ENCODE measurements at places on chromosomes 12 and 14.

- DNase-seq, result no peak
These were observed 296.1 kb upstream of the SYT1 start for GRCh38 chr12:78568321-78569020.

DNA sequence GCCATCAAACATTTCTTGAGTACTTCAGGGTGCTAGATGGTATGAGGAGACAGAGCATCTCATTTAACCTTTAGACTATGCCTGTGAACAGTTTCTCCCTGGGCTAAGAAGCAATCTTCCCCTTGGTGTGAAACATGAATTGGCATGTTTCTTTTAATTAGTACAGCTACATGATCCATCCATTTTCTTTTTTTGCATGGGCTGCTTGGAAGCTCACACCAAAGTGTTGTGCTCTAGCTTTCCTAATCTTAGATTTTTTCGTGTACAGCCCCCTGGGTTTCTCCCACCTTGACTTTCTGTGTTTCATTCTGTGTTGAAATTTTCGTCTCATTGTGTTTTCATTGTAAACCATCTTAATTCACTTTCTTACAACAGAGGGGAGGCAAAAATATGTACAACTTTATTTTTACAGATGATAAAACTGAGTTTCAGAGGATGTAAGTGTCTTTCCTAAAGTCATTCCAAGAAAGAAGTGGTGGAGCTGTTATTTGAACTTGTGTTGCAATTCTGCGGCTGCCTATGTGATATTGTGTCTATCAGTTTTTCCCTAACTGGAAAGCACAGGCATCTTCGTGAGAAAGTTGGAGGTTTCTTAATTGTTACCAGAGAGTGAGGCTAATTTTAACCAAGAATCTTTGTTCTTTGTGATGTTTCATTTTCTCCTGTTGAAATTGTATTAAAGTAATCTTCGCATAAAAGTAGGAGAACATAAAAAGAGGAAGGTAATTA lies 64.5 kb downstream of the DAAM1 start:
- DNase-seq, result no peak

- DNase-seq, result no peak
These were observed 277.4 kb downstream of the DAD1 start for GRCh38 chr14:22311636-22312035.

DNA sequence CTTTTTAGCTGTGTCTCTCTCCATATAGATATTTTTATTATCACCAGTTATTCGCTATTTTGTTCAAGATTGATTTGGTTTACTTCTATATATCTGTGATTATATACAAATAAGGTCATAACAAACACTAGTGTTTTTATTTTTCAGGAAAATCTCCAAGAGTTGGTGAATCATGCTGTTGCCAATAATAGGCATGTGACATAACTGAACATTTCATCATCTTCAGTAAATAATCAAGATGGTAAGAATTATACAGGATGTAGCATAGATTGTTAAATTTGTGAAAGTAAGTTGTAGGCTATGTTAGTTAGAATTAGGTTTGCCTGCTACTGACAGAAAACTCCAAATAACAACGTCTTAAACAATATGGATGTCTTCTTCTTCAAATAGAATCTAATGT lies 240.9 kb upstream of the PDE3A start:
- DNase-seq, result no peak

DNA sequence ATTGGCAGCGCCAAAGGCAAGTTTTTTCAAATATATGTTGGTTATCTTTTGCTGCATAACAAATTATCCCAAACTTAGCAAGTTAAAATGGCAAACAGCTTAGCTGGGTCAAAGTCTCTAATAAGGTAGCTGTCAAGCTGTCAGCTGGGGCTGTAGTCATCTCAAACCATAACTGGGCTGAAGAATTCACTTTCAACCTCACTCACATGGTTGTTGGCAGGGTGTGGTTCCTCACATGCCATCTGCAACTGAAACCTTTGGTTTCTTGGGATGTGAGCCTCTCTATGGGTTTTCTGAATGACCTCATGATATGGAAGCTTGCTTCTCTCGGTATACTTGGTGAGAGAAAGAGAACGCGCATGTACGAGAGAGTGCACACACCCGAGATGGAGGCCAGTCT lies 125.4 kb downstream of the LRIG3 start:
- DNase-seq, result no peak

- DNase-seq, result no peak
These were observed 84.1 kb downstream of the TTC7B start for GRCh38 chr14:90732139-90732538.

- no peak for DNase-seq
These were observed 33.6 kb upstream of the COX6A1 start for GRCh38 chr12:120404271-120404670.

DNA sequence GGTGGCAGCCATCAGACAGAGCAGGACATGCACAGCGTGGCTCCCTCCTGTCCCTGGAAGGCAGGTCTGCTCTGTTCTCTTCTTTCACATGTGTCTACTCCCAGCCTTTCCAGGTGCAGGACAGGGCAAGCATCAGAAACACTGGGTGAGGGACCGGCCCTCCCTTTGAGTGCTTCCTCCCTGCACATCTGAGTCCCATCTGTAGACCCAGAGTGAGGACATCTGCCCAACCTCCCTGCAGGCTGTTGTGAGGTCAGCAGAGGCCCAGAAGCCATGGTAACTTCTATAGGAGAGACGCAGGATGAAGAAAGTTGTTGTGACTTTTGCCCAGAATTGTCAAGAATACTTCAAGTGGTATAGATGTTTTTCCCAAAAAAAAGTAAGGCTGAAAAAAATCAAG lies 282.7 kb downstream of the CACNA1C start:
- DNase-seq, result no peak

- DNase-seq, result no peak
These were observed 1.5 kb upstream of the EFS start for GRCh38 chr14:23366426-23366921.

DNA sequence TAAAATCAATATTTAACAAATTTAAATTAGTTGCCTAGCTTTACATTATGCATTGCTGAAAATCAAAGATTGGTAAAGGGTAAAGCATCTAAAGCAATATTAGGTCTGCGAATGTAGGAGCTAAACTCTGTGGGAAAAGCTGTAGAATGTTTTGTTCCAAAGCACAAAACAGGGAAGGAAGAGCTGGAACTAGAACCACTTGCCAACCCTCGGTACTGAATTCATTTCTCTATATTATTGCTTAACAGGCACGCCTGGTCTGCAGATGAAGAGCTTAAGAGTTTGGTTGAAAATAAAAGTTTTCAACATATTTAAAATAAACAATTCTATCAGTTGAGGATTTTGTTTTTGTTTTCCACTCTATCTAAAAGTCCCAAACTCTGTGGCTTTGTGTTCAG lies 1252.8 kb upstream of the SEL1L start:
- no peak for DNase-seq

DNA sequence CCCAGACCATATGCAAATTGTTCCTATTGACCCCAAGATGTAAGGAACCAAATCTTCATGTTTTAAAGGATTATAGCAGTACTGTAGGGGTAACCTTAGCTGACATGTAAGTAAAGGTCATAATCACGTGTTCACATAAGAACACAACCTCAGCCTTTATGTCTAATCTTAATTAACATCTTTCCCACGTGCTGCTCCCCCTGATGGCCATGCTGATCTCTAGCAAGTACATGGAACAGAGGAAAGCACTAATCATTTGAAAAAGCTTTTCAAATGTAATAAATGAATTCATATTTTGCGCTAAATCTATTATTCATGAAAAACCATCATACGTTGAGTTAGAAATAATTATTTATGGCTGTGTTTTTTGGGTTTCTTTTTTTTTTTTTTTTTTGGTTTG lies 30.5 kb upstream of the ITPR2 start:
- DNase-seq, result no peak

- no peak for DNase-seq
These were observed 10.4 kb upstream of the OSBPL8 start for GRCh38 chr12:76569685-76570604.

- DNase-seq, result no peak
These were observed 18.0 kb upstream of the MYO1H start for GRCh38 chr12:109329686-109330085.

GRCh38 chr12:102596031-102596430 lies 115.7 kb upstream of the IGF1 start:
- no peak for DNase-seq

DNA sequence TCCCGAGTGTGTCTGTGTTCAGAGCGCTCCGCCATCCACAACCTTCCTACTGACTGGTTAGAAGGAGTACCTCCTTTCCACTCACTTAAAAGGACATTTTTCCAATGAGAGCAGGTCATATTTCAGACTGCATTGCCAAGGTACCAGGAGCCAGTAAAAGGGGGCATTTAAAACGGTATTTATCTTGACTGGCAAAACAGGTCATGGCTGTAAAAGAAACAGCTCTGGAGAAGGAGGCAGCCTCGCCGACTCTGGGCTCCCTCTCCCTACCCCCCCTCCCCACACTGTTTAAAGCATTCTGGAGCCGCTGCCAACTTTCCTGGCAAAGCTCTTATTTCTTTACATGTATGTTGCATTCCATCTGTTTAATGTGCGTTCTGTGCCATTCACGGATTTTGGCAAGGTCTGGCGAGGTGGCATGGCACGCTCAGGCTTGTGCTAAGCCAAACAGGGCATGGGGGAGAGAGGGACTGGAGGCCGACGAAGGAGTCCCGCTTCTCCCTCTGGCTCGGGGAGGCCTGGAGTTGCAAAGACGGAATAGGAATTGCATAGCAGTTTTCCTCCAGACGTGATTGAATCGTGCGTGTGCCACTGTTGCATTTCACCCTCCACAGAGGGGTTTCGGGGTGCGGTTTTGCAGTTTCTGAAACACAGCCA lies 41.2 kb upstream of the MED13L start:
- no peak for DNase-seq

GRCh38 chr14:101039031-101039754 lies 135.7 kb upstream of the RTL1 start:
- DNase-seq, result no peak

GRCh38 chr12:42704810-42705401 lies 115.4 kb upstream of the PRICKLE1 start:
- no peak for DNase-seq

DNA sequence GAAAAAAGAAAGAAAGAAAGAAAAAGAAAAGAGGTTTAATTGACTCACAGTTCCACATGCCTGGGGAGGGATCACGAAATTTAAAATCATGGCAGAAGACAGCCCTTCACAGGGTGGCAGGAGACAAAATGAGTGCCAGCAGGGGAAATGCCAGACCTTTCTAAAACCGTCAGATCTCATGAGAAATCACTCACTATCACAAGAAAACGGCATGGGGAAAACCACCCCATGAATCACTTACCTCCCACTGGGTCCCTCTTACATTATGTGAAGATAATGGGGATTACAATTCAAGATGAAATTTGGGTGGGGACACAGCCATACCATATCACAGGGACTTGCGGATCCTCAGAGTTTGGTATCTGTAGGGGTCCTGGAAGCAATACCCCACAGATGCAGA lies 16.3 kb upstream of the EGLN3 start:
- DNase-seq, result no peak

DNA sequence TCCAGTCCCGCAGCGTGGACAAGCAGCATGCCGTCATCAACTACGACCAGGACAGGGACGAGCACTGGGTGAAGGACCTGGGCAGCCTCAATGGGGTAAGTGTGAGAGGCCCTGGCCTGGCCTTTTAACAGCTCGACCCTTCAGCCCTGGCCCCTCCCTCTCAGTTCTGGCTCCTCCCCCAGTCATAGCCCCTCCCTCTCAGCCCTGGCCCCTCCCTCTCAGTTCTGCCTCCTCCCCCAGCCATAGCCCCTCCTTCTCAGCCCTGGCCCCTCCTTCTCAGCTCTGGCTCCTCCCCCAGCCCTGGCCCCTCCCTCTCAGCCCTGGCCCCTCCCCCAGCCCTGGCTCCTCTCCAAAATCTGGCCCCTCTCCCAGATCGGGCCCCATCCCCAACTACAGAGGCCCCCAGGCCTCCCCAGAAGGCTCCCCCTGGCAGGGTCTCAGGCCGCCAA lies 11.2 kb downstream of the CEP170B start:
- DNase-seq, result no peak

- DNase-seq, result no peak
These were observed 46.8 kb downstream of the PRKCH start for GRCh38 chr14:61368114-61368710.

DNA sequence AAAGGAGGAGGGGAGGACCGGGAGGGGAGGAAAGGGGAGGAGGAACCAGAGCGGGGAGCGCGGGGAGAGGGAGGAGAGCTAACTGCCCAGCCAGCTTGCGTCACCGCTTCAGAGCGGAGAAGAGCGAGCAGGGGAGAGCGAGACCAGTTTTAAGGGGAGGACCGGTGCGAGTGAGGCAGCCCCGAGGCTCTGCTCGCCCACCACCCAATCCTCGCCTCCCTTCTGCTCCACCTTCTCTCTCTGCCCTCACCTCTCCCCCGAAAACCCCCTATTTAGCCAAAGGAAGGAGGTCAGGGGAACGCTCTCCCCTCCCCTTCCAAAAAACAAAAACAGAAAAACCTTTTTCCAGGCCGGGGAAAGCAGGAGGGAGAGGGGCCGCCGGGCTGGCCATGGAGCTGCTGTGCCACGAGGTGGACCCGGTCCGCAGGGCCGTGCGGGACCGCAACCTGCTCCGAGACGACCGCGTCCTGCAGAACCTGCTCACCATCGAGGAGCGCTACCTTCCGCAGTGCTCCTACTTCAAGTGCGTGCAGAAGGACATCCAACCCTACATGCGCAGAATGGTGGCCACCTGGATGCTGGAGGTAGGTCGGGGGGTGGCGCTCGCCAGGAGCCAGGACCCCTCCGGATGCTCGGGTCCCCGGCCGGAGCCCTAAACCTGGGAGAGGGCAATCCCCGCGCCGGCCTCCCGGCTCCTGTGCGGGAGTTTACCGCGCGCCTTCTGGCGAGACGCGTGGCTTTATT lies at the start of gene CCND2:
Gene CCND2 (plus strand): TSS at position 111 of the 744 bp plus-strand sequence. CDS start 279 bp downstream, at position 390.
- DNase-seq, result no peak

- no peak for DNase-seq
These were observed 62.1 kb downstream of the SPTB start for GRCh38 chr14:64817631-64818030.

GRCh38 chr12:121065345-121065744 lies 26.3 kb upstream of the OASL start:
- DNase-seq, result no peak

GRCh38 chr12:131986910-131987309 lies 37.2 kb downstream of the EP400 start:
- no peak for DNase-seq

Measured in cortex of kidney (tissue), 1 donor.